ENCODE measurements at places on chromosomes 7 and 10.

- no peak for DNase-seq
Observed at GRCh38 chr7:156954941-156955340, 5.4 kb downstream of the NOM1 start.

- no peak for DNase-seq
Observed at GRCh38 chr10:49139846-49140195, 6.0 kb upstream of the FAM170B start.

- no peak for DNase-seq
Observed at GRCh38 chr10:65496541-65496940, 1429.3 kb upstream of the LRRTM3 start.

DNA sequence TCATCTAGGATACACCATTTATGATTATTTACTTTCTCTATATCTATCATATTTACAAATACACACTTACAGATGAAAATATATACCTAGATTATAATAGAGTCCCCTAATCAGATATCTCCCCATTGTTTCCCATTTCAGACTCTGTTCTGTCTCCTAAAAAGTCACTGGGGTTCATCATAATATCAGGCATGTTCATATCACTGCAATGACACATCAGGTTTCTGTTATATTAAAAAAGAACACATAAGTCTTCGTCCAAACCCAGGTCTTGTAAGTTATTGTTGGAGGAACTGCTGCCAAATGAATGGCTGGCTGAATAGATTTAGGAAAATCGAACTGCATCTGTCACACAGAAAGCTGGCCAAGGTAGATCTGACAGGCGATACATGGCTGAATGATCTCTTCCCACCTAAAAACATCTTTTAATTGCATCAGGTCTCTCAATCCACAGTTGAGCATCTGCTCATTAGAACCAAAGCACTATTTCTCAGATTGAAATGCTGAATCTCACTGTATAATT lies 178.7 kb downstream of the CACNA2D1 start:
- DNase-seq: no peak

- peak; percentile 31 for DNase-seq
Observed at GRCh38 chr7:37145682-37146081, 303.0 kb downstream of the ELMO1 start.

- no peak for DNase-seq
Observed at GRCh38 chr7:120395526-120396019, 122.6 kb downstream of the KCND2 start.

- no peak for DNase-seq
Observed at GRCh38 chr7:36742911-36743775, 18.8 kb upstream of the AOAH start.

DNA sequence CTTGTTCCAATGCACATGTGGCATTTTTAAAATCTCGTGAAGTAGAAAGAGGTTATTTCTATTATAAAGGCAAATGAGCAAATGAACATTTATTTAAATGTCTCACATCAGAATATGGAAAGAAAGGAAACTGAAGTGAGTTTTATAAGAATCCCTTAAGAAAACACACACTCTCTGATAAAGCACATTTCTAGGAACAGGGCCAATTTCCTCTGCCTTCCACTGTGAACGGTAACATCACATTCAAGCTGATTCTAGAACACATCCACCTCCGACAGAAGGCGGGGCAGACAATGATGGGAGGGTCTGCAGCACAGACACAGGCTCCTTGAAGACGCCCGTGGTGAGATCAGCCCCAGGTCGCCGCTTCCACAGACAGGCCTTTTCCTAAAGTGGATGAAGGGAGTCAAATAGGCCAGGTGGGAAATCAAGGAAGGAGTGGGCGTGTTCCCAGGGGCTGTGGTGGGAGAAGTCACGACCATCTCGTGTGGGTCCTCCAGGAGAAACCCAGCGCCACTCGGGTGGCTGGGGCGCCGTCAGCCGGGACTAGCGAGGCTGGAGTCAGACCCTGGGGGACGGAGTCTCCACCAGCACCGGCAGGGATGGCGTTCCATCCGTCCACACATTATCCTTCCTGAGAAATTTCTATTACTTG lies 31.1 kb downstream of the PITRM1 start:
- DNase-seq: no peak

- DNase-seq: no peak
Observed at GRCh38 chr10:87850742-87851205, 12.6 kb downstream of the KLLN start.

DNA sequence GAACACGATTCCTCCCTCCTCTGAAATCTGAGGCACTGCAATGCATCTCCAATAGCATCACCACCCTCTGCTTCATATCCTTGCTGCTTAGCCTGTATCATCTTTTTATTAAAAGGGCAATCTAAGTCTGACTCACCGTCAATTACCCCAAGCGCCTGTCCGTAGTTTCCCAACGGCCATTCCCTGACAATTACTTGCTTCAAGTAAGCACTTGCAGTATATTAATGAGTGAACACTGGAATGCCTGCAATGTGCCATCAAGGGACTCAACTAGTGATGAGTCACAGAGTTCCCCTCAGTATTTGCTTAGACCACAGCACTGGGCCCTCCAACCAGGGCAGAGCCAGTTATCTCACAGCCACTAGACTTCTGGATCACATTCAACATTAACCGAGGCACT lies 19.5 kb upstream of the PPP1R3C start:
- no peak for DNase-seq

- no peak for DNase-seq
Observed at GRCh38 chr10:58477122-58477521, 35.5 kb upstream of the BICC1 start.

DNA sequence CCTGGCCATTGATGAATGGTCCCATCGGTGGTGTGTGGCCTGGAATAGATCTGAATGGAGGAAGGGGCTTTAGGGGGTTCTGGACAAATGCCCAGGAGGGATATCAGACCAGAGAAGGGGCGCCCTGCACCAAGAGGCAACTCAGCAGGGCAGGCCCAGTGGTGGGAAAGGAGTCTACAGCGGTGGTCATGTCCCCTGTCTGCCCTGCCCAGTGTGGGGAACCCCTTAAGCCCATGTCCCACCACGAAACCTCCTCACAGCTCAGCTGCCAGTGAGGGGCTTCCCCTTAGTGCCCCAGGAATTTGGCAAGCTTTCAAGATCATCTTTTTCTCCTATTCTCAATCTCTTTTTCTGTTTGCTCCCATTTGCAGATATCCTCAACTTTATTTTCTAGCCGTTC lies 14.1 kb upstream of the CCSER2 start:
- no peak for DNase-seq

GRCh38 chr10:4265964-4266363 lies 481.0 kb upstream of the KLF6 start:
- DNase-seq: no peak

GRCh38 chr7:74344132-74344496 lies 54.9 kb downstream of the CLIP2 start:
- DNase-seq: no peak

DNA sequence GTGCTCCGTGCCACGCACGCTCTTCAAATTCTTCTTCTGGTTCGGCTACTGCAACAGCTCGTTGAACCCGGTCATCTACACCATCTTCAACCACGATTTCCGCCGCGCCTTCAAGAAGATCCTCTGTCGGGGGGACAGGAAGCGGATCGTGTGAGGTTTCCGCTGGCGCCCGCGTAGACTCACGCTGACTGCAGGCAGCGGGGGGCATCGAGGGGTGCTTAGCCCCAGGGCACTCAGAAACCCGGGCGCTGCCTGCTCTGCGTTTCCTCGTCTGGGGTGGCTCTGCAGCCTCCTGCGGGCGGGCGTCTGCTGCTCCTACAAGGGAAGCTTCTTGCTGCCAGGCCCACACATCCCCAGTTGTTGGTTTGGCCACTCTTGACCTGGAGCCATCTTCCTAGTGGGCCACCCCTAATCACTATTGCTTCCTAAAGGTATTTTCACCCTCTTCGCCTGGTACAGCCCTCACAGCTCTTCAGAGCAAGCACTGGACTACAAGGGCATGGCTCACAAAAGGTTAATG lies 2.5 kb downstream of the ADRA2A start:
- DNase-seq: no peak

DNA sequence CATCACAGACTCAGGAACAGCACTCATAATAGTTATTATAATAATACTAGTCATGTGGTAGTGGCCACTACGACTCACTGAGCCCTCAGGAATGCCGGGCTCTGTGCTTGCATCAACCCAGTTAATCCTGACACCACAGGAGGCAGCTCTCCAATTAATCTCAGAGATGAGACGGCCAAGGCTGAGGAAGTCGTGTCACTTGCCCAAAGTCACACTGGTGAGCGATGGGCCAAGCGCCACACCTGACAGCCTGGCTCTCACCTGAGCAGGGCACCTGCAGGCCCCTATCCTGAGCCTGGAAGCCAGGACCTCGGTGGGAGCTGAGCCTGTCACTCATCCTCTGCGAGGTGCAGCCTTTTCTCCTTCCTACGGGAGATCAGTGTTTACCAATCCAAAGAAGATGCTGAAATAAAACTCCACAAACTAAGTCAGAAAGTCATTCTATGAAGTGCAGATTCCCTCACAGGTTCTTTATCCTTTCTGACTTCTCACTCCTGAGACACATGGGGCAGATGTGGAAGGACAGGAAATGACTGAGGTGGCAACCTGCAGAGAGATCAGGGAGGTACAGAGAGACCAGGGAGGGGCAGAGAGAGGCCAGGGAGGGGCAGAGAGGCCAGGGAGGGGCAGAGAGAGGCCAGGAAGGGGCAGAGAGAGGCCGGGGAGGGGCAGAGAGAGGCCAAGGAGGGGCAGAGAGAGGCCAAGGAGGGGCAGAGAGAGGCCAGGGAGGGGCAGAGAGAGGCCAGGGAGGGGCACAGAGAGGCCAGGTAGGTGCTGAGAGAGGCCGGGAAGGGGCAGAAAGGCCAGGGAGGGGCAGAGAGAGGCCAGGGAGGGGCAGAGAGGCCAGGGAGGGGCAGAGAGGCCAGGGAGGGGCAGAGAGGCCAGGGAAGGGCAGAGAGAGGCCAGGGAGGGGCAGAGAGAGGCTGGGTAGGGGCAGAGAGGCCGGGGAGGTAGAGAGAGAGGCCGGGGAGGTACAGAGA lies 38.5 kb downstream of the VIPR2 start:
- DNase-seq: no peak

GRCh38 chr7:2068693-2069471 lies 163.9 kb downstream of the MAD1L1 start:
- no peak for DNase-seq

DNA sequence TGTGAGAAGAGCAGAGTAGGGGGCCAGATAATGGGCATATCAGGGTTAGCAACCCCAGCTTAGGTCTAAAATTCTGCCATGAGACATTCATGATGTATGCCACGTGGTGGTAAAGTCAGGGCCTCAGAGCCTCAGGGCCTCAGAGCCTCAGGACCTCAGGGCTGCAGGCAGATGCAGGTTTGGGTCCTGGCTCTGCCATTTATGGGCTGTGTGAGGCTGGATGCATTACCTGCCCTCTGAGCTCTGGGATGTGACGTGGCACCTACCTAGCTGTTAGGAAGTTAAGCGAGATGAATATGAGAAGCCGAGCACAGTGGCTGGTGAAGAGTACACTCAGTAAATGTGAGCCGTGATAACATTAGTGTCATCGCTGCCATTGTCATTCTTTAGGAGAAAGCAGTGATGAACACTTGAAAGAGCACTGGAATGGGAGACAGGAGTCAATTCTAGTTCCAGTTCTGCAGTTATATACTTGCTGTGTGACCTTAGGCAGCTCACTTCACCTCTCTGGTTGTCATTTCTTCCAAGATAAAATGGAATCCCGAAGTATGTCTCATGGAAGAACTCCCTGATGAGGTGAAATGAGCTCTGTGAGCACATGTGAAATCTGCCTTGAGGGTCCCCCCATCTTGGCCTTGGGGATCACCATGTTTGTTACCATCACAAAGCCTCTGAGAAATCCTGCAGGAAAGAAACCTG lies 127.2 kb downstream of the SH3PXD2A start:
- DNase-seq: no peak

DNA sequence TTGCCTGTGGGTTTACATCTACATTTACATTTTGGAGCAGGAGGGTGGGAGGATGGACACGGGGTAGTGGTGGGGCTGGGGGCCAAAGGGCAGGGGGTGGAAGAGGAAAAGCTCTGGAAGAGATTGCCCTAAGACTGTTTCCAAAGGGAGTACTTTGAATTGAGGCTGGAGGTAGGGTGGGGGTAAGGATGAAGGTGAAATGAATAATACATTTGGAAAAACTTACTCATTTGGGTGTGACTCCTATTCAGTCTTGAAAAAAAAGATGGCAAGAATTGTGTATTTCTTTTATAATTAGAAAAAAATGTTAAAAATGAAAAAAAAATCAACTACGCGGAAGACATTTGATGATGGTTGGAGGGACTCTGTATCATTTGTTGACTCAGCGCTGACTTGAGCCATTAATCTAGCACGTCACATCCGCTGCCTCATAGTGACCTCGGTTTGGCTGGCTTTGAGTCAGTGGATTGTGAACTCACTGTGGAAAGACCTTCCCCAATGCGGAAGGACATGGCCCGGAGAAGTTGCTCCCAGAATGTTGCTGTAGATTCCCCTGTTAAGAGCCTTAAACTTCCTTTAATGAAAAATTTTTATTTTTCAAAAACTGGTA lies 2.8 kb downstream of the FAM180A start:
- no peak for DNase-seq

DNA sequence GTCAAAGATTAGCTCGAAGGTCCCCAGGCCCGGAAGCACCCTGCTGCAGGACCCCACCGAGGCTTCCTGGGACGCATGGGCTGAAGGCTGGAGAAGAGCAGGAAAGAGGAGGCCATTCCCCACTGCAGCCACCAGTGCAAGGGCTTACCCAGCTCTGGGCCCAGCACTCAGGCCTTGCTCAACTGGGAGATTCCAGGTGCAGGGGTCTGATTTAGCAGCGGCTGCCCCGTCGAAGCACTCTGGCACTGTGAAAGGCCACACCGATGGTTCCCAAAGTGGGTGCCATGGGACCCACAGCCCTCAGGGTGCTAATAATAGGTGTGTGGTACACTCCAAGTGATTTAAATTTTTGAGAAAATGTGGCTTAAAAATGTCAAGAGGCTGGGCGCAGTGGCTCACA lies 130.9 kb downstream of the OAT start:
- DNase-seq: no peak

DNA sequence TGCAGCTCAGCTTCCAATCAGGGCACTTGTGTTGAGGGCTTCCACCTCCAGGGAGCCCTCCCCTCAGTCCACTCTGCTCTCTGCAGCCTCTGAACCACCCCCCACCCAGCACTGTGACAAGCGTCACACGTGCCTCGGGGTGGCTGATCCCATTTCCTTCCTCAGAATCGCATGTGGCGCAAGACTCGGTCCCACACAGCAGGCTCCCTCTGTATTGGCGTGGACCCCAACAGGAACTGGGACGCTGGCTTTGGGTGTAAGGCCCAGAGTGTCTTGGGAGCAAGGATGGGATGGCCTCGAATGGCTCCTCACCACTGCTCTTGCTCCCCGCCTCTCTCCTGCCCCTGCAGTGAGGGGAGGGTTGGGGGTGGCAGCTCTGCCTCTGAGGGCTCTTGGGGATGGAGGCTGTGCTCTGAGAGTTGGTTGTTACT lies 4.1 kb downstream of the CPA1 start:
- DNase-seq: no peak

DNA sequence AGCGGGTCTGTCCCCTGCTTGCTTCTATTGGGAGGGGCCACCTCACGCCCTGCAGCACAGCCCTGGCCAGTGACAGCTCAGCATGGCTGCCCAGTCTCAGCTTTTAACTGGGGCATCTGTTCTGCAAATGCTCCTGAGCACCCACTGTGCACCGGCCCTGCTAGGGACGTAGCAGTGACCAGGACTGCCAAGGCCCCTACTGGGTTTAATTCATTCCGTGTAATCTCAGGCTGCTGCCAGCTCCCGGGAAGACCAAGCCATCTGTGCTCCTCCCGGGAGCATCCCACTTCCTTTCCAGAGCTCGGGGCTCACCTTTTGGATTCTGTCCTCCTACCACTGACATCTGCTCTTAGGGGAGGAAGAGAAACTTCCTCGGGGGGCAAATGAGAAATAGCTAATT lies 85.2 kb downstream of the ADARB2 start:
- DNase-seq: no peak
